HT-29 (cell line): ENCODE measurements at places on chromosomes 4 and X. TPM values are rescaled to one million over a fixed set of nuclear protein-coding genes. Genes with fewer than 3 reads are reported as not detected.
A peak's percentile ranks its signal among the peaks of the same experiment; 100 is the strongest.

DNA sequence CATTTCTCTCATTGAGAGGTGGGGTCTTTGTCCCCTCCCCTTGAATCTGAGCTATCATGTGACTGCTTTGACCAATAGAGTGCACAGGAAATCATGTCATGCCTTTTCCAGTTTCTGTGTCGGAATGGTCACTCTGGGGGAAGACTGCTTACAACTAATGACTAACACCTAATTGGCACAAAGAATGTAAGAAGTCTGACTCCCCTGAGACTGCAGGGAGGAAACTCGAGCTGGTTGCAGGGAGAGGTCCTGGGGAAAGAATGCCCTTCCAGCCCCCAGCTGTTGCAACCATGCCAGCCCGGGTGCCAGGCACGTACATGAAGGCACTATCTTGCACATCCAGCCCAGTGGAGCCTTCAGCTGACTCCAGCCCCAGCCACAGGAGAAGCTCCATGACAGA lies 254.2 kb downstream of the DHX15 start:
- DNase-seq = no peak

DNA sequence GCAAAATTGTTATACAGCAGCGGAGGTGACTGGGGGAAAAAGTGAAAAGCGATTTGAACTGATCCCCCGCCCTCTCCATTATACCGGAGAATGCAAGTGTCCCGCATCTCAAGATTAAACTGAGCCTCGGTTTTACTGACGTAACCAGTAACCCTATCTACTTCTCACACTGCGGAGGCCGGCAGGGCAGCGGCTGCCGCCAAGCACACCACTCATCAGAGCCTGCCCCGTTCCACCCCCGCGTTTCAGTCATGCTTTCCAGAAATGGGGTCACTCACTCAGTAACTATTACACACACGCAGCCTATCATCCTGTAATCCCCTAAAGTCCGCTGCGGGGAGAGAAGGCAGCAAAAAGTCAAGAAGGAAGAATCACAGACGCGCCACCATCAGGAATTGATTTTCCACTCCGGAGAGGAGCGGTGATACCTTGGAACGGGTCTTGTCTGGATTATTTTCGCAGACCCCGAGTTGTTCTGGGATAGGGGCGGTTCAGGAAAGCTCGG lies 1.4 kb downstream of the RPS6KA3 start:
- DNase-seq = peak; percentile 52

DNA sequence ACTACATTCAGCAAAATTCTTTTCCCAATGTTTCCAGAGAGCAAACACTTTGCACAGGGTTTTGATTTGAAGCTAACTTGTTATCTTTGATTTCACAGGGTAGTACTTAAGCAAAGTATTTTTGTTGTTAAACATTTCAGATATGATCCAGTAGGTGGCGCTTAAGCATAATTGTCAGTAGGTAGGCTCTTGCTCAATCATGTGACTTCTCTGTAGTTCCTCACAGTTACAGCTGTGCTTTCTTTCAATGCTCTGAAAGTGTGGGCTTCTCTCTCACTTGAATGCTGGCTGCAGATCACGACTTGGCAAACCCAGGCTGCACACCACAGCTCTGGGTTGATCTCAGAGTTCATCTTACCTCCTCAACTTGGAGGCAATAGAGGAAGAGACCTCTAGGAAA lies 1016.5 kb downstream of the SH3BGRL start:
- DNase-seq = peak; percentile 60

- no peak for DNase-seq
These were observed 115.5 kb upstream of the EDNRA start for GRCh38 chr4:147365396-147365795.

- DNase-seq = no peak
These were observed 371.7 kb downstream of the FAM133A start for GRCh38 chrX:94045724-94046123.

DNA sequence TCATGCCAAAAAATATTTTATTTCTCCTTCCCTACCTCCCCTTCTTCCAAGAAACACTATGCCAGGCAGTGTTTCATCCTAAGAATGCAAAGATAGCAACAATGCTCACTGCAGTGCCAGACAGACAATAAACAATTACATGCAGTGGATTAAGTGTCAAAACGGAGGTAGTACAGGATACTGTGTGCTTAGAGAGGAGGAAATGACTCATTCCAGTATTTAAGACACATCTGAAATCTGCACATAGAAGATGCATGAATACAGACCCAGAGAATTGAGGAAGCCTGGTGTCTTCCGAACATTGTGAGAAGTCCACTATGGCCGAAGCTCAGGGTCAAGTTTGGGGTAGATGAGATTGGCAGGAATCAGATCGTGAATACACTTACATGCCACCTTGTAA lies 326.4 kb downstream of the PPP3CA start:
- DNase-seq = peak; percentile 63

DNA sequence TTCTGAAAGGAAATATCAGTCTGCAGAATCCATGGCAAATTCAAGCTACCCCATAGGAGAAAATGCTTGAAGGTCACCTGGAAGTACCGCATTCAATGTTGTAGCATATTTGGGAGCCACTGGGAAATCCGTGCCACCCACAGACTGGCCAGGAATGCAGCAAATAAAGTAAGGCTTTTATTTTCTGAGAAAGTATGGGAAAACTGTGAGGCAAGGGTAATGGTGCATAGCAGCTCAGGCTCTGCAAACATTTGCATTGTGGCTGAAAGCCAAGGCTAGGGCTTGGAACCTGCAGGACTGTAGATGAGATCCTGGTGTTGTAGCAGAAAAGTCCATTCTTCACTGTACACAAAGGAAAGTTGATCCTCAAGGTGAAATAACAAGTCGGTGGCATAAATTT lies 450.9 kb upstream of the NR3C2 start:
- DNase-seq = no peak

DNA sequence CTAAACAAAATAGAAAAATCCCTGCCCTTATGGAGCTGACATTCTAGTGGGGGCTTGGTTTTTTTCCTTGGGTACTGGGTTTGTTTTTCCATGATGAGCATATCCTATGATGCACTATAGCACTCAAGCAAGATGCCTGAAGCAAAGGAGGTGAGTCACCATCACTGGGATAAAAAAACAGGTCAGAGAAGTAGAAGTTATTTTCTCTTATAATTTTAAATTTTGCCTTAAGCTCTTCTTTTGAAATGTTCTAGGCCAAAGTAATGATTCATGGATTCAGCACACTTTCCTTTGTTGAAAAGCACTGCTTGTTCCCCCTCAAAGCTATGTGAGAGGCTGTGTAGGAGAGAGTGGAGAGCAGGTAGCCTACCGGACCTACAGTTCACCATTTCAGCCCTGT lies 15.2 kb upstream of the CXCL2 start:
- DNase-seq = no peak

DNA sequence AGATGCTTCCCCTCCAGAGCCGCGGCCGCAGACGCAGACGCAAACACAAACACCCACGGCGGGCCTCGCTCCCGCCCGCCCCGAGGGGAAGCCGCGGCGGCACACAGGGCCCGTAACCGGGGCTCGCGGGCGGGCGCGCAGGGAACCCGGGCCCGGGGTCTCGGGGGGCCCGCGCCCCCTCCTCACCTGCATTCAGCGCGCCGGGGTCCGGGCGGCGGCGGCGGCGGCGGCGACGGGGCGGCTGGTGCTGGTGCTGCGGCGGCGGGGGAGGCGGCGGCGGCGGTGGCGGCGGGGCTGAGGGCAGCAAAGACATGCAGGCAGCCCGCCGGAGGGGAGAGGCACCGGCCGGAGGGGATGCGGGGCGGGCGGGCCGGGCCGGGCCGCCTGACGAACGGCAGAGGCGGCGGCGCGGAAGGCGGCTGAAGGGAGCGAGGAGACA lies 255 bp upstream of the CNOT6L start:
- no peak for DNase-seq

- peak; percentile 41 for DNase-seq
These were observed 104.7 kb upstream of the SMIM10 start for GRCh38 chrX:134886002-134886596.

GRCh38 chr4:893995-894705 lies 38.0 kb downstream of the GAK start:
- no peak for DNase-seq

- DNase-seq = no peak
These were observed 85.5 kb upstream of the HPGD start for GRCh38 chr4:174607792-174608191.

DNA sequence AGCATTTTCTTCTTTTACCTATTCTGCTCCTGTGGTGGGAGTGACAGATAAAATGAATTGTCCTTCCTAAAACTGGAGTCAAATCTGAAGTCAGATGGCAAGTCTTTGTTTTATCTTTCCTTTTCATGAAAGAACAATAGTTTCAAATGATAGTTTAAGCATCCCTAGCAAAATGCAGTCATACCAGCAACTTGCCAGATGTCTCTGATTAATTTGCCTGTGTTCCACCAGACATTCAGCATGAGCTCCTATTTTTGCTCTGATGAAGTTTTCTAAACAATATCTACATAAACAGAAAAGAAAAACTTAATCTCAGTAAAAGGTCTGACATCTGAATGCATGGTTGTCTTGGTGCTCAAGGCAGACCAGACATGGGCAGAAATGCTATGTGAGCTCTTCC lies 15.2 kb downstream of the PRKG2 start:
- no peak for DNase-seq

The ABCG2 gene
- 51.2 and 55.5 TPM in 2 replicates for total RNA-seq

The TREX2 gene
- 7.3 and 9.8 TPM in 2 replicates for total RNA-seq

The MCUB gene
- 2.2 and 4.2 TPM in 2 replicates for total RNA-seq

The VEGFD gene
- total RNA-seq = 0.08 TPM in 1 of 2 replicates, not detected in the other

The GAGE12C gene
- total RNA-seq = not detected in 2 replicates

The GPR50 gene
- total RNA-seq = not detected in 2 replicates

The SLITRK4 gene
- not detected in 2 replicates for total RNA-seq

The TIGD4 gene
- total RNA-seq = 0.23 and 0.34 TPM in 2 replicates

The HSD17B13 gene
- not detected in 2 replicates for total RNA-seq

The PLAC8 gene
- 9.8 and 10.8 TPM in 2 replicates for total RNA-seq

The DCAF12L2 gene
- not detected in 2 replicates for total RNA-seq
